ENCODE measurements at places on chromosomes 12 and 14. TPM values are rescaled to one million over a fixed set of nuclear protein-coding genes. Genes with fewer than 3 reads are reported as not detected.
A peak's percentile ranks its signal among the peaks of the same experiment; 100 is the strongest.

Gene ACSM4
- total RNA-seq, result not detected

Gene BICDL1
- 2.8 TPM for total RNA-seq

Gene USP5
- 119 TPM for total RNA-seq

Gene IFNG-AS1
- not detected for total RNA-seq

Gene CELA1
- not detected for total RNA-seq

Gene ANKS1B
- total RNA-seq, result 2.6 TPM

Gene CCDC177
- total RNA-seq, result not detected

Gene CARMIL3
- total RNA-seq, result 1.4 TPM

Gene RNF31
- total RNA-seq, result 90.2 TPM

Gene KRT1
- not detected for total RNA-seq

Gene SLC2A14
- total RNA-seq, result 0.64 TPM

Gene TAS2R9
- not detected for total RNA-seq

Gene PIK3C2G
- total RNA-seq, result not detected

DNA sequence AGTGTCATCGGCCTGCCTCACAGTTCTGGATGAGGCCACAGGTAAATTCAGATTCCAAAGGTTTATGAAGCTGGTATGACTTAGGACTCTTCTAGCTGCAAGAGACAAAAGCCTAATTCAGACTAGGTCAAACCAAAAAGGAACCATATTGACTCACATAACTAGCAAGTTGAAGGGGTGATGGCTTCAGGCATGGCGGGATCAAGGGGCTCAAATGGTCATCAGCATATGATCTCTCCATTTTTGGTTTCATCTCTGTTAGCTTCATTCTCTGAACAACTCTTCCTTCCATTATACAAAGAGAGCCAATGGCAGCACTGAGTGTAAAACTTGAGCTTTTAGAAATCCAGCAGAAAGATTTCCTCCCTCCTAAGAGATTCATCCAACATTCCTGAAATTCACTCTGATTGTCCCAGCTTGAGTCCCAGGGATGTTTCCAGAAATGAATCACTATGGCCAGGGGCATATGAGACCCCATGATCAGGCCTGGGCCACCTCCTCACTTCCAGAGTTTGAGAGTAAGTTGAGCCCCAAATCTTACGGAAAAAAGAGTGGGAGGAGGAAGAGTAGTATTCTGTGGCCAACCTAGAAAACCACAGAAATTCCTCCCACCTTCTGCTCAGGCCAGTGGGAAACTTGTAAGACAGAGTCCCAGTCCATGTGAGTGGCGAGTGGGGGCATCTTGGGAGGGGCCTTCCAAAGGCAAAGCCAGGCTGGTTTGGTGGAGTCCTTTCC lies 2.0 kb upstream of the MAP1LC3B2 start:
- DNase-seq, result no peak

DNA sequence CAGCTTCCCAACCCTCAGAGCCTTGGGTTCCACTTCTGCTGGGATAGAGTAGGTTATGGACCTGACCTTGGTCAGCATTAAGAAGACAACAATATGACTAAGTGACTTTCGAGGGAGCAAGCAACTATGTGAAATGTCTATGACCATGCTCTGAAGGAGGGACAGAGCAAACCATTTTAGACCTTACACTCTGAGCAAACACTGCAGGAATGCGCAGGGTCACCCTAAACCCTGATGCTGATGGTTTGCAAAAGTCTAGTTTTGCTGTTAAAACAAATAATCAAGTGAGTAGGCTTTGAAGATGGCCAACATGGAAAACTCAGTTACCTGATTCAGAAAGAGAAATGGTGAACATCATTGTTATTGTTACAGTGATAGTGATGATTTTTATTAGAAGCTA lies 8.7 kb downstream of the ZCCHC8 start:
- no peak for DNase-seq

DNA sequence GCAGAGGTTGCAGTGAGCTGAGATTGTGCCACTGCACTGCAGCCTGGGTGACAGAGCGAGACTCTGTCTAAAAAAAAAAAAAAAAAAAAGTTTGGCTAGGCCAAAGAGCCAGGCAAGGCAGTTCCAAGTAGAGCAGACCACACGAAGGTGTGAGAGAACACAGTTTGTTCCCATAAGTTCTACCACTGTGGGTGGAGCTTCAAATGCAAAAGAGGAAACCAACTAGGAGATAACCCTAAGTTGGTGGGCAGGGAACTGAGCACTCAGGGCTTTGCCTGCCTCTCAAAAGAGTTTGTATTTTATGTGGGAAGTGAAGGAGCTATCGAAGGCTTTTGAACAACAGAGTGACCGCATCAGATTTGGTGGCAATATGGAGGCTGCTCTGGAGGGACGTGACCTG lies 15.1 kb downstream of the SOCS2 start:
- no peak for DNase-seq

DNA sequence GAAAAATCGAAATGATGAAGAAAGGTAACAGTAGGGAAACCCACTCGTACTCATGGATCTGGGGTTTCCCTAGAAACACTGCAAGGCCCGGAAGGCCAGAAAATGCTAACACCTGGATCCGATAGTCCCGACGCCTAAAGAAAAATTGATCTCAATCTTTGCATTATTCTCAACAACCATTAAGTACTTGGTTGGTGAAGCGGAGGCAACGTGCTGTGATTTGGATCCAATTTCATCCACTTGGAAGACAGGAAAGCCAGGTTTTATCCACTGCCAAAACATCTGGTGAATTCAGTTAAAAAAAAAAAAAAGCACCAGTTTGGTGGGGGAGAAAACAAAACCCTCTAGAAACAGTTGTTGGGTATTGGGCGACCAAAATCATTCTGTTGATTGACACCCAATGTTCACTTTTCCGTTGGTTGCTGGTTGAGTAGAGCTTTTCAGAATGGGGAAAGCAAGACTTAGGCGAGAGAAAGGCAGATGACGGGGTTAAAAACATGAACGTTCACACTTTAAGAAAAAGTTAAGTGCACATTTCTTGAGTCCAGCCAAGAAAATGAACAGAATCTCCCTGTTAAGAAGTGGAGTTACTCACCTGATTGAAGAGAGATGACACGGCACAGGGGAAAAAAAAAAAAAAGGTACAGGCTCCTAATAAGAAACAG lies 41.9 kb upstream of the MED13L start:
- DNase-seq, result no peak

DNA sequence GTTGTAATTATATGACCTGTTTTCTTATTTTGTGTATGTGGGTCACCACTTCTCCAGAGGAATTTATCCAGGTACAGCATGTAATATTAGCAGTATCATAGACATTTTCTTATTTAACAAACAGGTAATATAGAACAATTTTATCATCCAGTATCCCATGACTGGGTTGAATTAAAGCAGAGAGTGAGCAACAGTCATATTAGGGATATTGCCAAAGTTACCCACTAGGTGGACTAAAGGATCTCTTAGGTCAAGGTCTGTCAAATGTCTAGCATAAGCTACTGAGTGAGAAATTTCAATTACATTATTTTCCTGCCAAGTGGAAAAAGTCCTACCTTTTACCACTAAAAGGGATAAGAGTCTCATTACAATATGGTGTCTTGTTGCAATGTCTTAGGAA lies 62.1 kb upstream of the TRIM9 start:
- no peak for DNase-seq

DNA sequence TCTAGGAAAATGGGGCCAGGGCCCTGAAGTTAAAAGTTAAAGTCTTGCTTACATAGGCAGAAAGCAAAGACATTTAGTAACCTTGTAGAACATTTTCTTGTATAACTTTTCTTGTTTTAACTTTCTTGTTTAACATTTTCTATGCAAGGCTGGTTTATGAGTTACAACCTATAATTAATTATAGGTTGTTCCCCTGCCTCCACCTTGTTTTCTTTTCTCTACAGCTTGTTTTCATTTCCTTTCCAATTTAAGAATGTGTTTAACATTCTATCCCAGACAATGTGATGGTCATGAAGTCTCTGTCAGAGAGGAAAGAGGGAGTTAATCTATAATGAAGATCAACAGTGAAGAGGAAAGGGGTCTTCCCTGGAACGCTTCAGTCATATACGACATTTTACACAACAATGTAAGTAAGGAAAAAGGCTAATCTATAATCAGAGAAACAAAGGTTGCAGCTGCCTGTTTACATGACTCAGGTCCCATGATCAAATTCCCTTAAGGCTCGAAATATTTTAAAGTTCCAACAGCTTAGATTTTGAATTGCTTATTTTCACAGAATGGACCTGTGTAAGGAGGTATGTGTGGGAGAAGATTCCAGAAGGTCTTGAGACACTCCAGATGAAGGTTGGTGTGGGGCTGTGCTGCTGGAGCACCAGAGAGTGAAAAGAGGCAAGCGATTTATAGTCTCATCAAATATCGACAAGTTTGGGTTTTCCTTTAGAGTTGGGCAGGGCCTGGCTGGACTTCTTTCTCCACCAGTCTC lies 34.2 kb upstream of the TCL1B start:
- no peak for DNase-seq

GRCh38 chr14:53714495-53715192 lies 242.0 kb downstream of the BMP4 start:
- no peak for DNase-seq

- DNase-seq, result no peak
Observed at GRCh38 chr14:93734086-93734822, 54.0 kb downstream of the PRIMA1 start.

GRCh38 chr14:104932676-104933631 lies 8.3 kb downstream of the PLD4 start:
- DNase-seq, result peak; percentile 91

DNA sequence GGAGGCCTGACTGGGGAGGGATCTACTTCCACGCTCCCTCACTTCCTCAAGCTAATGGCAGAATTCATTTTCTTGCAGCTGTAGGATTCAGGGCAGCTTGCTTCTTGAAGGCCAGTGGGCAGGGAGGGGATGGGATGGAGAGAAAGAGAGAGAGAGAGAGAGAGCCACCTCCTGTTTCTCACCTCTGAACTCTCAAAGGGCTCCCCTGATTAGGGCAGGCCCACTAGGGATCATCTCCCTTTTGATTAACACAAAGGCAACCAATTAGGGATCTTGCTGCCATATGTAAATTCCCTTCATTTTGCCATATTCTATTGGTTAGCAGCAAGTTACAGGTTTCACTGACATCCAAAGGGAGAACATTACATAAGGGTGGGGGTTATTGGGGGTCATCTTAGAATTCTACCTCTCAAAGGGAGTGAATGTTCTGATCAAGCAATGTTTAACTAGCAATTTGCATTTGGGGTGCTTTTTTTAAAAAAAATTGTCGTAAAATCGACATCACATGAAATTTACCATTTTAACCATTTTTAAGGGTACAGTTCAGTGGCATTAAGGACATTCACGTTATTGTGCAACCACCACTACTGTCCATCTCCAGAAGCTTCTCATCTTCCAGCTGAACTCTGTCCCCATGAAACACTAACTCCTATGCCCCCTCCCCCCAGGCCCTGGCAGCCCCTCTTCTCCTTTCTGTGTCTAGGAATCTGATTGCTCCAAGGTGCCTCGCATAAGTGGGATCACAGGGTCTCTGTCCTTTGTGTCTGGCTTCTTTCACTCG lies 47.3 kb upstream of the NCOR2 start:
- no peak for DNase-seq

GRCh38 chr12:127149226-127149964 lies 1117.6 kb upstream of the TMEM132C start:
- no peak for DNase-seq

GRCh38 chr12:67645126-67645525 lies 3.4 kb upstream of the DYRK2 start:
- DNase-seq, result no peak

DNA sequence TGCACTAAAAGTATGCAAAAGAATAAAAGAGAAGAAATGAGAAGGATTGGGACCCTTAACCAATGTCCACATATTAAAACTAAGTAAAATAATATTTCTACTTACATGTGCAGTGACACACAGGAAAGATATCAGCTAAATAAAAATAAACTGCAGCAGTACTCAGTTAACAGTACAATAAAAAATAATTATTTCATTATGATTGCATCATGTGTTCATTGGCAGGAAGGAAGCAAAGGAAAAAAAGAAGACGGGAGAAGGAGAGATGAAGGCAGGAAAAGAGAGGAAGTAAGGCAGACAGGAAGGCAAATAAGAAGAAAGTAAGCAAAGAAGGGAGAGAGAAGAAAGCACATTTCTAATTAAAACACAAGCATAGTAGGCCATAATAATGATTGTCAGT lies 33.0 kb downstream of the RASSF9 start:
- DNase-seq, result no peak

GRCh38 chr12:18690653-18691052 lies 47.2 kb downstream of the PLCZ1 start:
- no peak for DNase-seq

DNA sequence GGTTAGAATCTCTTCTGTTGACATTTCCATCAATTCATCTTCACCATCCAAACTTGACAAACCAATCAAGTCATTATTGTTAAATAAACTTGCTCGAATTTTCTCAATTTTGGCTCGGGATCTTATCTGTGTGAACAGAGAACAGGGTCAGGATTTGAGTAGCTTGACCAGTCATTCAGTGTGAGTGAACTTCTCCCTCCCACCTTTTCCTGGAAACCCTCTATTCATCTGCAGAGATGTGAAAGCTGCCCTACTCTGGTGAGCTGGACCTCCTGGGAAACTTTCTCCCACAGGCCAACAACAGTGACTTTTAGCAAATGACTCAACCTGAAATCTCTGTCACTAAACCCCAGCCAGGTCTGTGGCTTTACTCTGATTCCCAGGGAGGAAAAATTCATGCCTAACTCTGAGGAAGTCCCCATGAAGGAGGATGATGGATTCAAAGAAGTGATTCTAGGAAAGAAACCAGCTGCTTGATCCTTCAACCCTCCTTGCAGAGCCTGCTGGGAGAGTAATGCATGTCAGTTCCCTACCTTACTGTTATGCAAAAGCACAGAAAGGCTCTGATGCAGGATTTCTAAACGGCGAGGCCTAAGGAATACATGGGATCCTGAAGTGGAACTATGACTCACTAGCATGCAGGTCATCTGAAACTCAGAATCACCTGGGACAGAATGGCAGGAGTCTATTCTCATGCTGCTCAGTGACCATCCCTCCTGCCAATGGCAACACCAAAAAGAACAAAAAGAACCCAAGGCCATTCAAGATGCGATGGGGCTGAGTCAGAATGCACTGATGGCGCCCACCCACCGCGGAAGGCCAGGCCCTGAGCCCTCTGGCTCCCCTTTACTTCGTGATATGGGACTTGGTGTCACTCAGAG lies 58.0 kb downstream of the TRAFD1 start:
- no peak for DNase-seq

DNA sequence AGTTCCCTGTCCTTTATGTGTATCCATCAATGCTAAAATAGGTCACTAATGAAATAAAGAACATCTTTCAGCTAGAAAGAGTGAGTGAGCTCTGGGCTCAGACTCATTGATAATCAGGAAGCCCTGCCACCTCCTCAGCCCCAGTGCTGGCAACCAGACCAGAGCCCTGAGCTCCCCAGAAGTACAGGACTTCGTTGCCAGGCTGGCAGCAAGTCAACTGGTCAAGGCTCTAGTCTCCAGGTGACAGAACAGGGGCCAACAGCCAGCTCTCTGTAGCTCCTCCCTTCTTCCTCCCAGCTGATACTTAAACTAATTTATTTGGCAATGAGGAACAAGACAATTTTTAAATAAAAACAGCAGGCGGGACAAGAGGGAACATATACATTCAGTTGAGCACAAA lies 145.3 kb downstream of the EGLN3 start:
- no peak for DNase-seq

GRCh38 chr12:34401659-34402227 lies 379.4 kb downstream of the ALG10 start:
- DNase-seq, result peak; percentile 1

GRCh38 chr12:104591257-104591885 lies 134.6 kb downstream of the CHST11 start:
- DNase-seq, result no peak
